ENCODE measurements at places on chromosomes 12 and 14. TPM values are rescaled to one million over a fixed set of nuclear protein-coding genes. Genes with fewer than 3 reads are reported as not detected.

TSHR gene
- 0.82 TPM for total RNA-seq

POTEM gene
- total RNA-seq, result not detected

GRCh38 chr12:57008178-57008577 lies 1.8 kb upstream of the ZBTB39 start:
- no peaks in the 10 kb centered on the region for H3K27me3 ChIP-seq
- H3K4me3 ChIP-seq, result no peak overlapping the region
- peaks cover 14% of the 10 kb centered on the region for H3K36me3 ChIP-seq
- H3K27ac ChIP-seq, result peak overlapping the region; percentile 70

DNA sequence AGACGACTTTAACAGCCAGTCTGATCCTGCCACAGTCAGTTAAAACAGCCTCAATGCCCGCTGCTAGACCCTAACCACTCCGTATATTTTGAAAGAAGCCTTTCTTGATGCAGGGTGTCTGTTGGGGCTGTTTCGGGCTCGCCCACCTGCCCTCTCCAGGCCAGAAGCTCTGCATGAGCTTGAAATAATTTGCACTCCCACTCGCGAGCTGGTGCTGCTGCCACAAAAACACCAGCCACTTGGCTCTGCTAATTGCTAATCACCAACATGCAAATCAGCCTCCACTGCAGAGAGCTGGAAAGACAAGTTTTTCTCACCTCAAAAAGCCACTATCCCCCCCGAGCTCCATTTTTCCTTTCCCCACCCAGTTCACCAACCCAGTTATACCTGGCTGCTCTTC lies 15.5 kb downstream of the BAZ2A start:
- H3K4me1 ChIP-seq, result peaks cover 3% of the 10 kb centered on the region
- no peak for DNase-seq
- no peaks in the 10 kb centered on the region for H3K27me3 ChIP-seq
- H3K27ac ChIP-seq, result no peak overlapping the region
- no peak overlapping the region for H3K4me3 ChIP-seq
- H3K36me3 ChIP-seq, result peaks cover 72% of the 10 kb centered on the region

DNA sequence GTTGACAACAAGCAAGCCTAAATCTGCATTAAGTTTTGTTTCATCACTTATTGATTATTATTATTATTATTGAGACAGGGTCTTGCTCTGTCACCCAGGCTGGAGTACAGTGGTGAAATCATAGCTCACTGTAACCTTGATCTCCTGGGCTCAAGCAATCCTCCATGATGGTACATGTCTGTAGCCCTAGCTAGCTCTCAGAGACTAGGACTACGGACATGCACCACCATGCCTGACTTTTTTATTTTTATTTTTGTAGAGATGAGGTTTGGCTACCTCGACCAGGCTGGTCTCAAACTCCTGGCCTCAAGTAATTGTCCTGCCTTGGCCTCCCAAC lies 35.7 kb upstream of the STK38L start:
- DNase-seq, result no peak
- H3K4me3 ChIP-seq, result no peak overlapping the region
- H3K4me1 ChIP-seq, result peaks cover 8% of the 10 kb centered on the region
- no peak overlapping the region for H3K27ac ChIP-seq

GRCh38 chr12:115801871-115802270 lies 475.6 kb downstream of the MED13L start:
- H3K27ac ChIP-seq, result no peak overlapping the region
- H3K27me3 ChIP-seq, result no peaks in the 10 kb centered on the region
- no peak overlapping the region for H3K4me3 ChIP-seq
- no peak for DNase-seq

DNA sequence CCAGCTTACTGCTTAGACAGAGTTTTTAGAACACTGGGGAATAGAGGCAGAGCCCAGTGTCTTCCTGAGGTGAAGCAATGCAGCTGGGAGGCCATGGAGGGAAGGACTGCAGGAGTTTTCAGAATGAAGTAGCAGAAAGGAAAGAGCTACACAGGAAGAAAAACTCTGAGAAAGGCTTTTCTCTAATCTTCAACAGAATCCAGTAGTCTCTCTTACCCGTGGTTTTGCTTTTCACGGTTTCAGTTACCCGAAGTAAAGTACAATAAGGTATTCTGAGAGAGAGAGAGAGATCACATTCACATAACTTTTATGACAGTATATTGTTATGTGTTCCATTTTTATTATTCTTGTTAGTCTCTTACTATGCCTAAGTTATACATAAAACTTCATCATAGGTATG lies 761.6 kb downstream of the BCL11B start:
- H3K27me3 ChIP-seq, result no peaks in the 10 kb centered on the region
- H3K36me3 ChIP-seq, result peaks cover 3% of the 10 kb centered on the region
- no peak for DNase-seq
- H3K4me3 ChIP-seq, result no peak overlapping the region
- H3K4me1 ChIP-seq, result peaks cover 26% of the 10 kb centered on the region

DNA sequence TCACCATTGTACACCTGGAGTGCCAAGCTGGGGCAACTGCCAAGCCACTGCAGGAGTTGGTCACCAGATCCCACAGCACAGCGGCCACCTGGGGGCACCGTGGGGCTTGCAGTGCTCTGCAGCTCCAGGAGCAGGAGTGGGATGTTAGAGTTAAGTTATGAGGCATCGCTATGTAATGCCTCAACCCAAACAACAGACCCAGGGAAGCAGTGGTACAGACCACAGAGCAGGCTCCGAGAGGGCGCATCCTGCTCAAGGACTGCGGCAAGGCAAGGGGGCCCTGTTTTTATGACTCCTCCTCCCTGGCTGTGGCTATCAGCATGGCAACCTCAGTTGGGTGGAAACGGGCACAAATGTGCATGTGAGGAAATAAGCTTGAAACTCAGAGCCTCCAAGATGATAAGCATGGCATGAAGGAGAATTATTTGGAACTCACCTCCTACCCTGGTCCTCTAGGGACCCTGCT lies 63.1 kb downstream of the ARL6IP4 start:
- H3K27me3 ChIP-seq, result no peaks in the 10 kb centered on the region
- peak overlapping the region; percentile 71 for H3K27ac ChIP-seq
- H3K36me3 ChIP-seq, result no peaks in the 10 kb centered on the region
- no peak overlapping the region for H3K4me3 ChIP-seq

DNA sequence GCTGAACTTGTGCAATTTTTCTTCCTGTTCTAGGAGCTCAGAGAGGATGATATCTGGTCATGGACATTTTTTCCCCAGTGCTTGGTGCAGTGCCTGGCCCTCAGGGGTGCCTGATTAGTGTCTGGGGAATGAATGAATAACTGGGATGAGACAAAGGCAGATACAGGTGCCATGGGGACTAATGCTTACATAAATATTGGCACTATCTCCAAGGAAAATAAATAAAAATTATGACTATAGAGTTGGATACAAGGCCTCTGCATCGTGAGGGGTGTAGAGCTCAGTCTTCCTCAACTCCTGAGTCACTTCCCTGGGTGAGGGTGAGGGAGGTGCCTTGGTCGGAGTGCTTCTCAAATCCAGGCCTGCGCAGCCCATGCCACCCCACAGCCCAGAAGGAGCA lies 188.6 kb downstream of the KCNA5 start:
- H3K4me3 ChIP-seq, result no peak overlapping the region
- no peak for DNase-seq
- no peaks in the 10 kb centered on the region for H3K27me3 ChIP-seq
- no peaks in the 10 kb centered on the region for H3K36me3 ChIP-seq
- H3K4me1 ChIP-seq, result no peaks in the 10 kb centered on the region

GRCh38 chr14:22296722-22297121 lies 292.3 kb downstream of the DAD1 start:
- H3K36me3 ChIP-seq, result no peaks in the 10 kb centered on the region
- DNase-seq, result no peak
- no peaks in the 10 kb centered on the region for H3K4me1 ChIP-seq
- H3K27ac ChIP-seq, result no peak overlapping the region

DNA sequence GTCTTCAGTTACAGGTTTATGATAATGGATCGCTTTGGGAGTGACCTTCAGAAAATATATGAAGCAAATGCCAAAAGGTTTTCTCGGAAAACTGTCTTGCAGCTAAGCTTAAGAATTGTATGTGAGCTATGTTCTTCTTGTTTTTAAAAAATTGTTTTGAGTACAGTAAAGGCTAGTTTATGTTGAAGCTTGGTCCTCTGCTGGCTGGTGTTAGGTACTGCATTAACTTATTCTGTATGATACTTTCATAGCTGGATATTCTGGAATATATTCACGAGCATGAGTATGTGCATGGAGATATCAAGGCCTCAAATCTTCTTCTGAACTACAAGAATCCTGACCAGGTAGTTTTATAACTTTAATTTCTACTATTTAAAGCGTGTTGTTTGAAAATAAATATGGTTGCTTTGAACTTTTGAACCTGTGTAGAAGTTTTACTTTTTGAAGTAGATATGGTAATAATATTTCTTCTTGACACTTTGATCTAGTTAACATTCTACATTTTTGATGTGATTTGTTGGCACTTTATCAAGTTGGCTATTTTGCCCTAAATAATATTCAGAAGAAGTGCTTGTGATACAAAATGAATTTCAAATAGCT lies 55.7 kb downstream of the VRK1 start:
- H3K27ac ChIP-seq, result no peak overlapping the region
- no peak overlapping the region for H3K4me3 ChIP-seq
- H3K27me3 ChIP-seq, result no peaks in the 10 kb centered on the region

- peak overlapping the region; percentile 91 for H3K27ac ChIP-seq
- no peaks in the 10 kb centered on the region for H3K36me3 ChIP-seq
- peak overlapping the region; percentile 89 for H3K4me3 ChIP-seq
- peaks cover 11% of the 10 kb centered on the region for H3K27me3 ChIP-seq
- DNase-seq, result no peak
Observed at GRCh38 chr12:89706986-89707702, 1.5 kb downstream of the ATP2B1 start.

GRCh38 chr14:71117839-71118743 lies 210.8 kb downstream of the PCNX1 start:
- H3K27me3 ChIP-seq, result no peaks in the 10 kb centered on the region
- H3K36me3 ChIP-seq, result peaks cover 14% of the 10 kb centered on the region
- no peak for DNase-seq
- no peak overlapping the region for H3K4me3 ChIP-seq
- H3K4me1 ChIP-seq, result no peaks in the 10 kb centered on the region

- H3K36me3 ChIP-seq, result peaks cover 2% of the 10 kb centered on the region
- no peaks in the 10 kb centered on the region for H3K27me3 ChIP-seq
- H3K27ac ChIP-seq, result no peak overlapping the region
- no peak for DNase-seq
- H3K4me3 ChIP-seq, result no peak overlapping the region
- peaks cover 85% of the 10 kb centered on the region for H3K4me1 ChIP-seq
Observed at GRCh38 chr12:47886510-47887240, 18.1 kb downstream of the VDR start.
